ENCODE measurements at places on chromosomes 3 and 15.

- no peak for DNase-seq
These were observed 55.7 kb upstream of the GATA2 start for GRCh38 chr3:128548426-128549282.

DNA sequence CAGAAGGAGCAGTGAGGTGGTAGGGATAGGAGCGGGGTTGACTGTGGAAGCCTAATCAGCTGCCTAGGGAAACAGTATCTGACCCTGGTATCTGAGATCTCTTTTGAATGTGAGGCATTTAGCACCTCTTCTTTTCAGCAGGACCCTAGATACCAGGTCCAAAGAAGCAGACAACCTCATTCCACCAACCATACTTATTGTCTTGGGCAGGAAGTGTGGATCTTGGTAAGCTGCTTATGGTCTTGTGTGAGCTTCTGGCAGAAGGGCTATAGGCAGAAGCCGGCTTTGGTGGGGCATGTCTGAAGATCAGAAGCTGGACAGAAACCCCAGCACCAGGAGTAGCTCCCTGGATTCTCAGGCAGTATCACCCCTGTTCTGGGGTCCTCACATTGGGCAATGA lies 65.6 kb downstream of the TIPARP start:
- DNase-seq, result no peak

- no peak for DNase-seq
These were observed 11.4 kb downstream of the CD86 start for GRCh38 chr3:122066331-122067213.

- no peak for DNase-seq
These were observed 180.7 kb downstream of the TLE3 start for GRCh38 chr15:69917056-69917455.

GRCh38 chr3:159831466-159831865 lies 157.2 kb upstream of the IL12A start:
- no peak for DNase-seq

DNA sequence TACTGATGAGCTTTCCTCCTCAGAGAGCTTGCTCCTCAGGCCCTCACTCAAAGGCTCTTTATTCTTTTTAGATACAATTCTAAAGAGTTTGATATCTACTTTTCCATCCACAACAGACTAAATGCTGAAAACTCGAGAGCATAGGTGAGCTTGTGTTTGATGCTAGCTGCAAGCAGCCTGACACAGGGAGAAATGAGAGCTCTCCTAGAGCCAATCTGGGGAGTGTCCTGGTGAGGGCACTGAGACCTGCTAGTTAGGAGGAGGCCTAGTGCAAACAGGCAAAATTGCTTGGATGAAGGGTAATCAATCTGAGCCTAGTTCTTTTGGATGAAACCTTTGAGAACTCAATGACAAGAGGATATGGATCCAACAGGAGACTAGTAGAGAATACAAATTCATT lies 300.8 kb downstream of the ZBTB20 start:
- no peak for DNase-seq

GRCh38 chr3:150342896-150343467 lies 65.1 kb upstream of the TSC22D2 start:
- no peak for DNase-seq

DNA sequence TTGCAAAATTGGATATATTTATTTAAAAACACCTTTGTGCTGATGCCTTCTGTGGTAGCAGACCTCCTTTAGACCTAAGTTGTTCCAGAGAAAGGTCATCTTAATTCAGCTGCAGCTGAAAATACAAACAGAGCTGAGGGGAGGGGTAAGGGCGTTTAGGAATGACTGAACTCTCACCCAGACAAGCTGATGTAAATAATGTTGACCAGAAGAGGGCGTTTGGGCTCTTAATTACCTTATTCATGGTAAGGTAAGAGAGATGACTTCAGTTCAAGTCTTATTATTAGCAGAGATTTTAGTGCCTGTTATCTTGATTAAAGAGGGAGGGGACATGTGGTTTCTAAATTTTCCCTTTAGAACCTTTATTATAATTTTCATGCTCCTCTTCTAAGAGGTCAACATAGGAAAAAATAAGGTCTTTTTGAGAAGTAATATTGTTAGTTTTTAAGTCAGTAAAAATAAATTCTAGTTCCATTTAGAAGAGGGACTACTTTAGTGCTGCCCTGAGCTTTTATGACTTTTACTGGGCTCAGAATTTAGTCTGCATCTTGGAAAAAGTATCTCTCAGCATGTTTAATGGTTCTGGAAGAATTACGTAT lies 46.3 kb downstream of the GPR171 start:
- no peak for DNase-seq

DNA sequence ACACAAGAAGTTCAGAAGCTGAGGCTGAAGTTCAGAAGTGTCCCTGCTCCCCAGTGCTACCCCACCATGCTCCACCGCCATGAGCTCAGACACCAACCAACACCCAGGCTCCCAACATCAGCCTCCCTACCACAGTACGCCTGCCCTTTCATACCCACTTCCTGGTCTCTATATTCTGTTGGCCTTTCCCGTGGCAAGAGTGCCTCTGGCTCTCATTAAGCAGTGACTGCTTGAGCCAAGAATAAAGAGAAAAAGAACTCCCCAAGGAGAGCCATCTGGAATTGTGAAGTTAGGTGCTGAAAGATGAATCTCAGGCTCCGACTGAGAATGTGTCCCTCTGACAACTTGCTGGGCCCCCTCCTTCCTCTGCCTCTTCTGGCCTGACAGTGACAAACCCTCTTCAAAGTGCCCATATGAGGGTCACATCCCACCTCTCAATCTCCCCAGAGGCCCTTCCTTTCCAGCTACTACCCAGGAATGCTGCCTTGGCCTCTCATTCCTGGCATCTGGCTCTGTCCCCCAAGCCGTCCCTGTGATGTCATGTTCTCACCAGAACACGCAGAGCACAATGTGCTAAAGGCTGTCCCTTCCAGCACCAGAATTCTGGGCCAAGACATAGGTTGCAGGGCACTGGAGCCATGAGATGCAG lies 306.8 kb downstream of the NTRK3 start:
- no peak for DNase-seq

- no peak for DNase-seq
These were observed 29.1 kb downstream of the SEMA3G start for GRCh38 chr3:52415800-52416199.

GRCh38 chr15:69524296-69524695 lies 71.7 kb downstream of the RPLP1 start:
- DNase-seq, result no peak

DNA sequence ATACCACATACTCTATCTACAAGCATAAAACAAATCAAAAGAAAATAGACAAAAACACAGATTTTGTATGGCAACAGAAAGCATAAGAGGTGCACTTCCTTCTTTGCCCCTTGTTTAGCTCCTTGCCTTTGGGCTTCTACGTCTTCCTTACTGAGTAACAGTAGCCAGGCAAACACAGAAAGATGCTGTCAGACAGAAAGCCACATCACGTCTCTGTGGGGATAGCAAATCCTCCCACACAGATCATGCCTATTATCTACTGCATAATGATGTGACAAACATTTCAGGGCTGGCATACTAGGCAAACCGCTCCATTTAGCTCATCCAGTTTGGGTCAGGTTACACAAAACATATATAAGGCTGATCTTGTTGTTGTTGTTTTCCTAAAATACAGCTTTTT lies 92.7 kb downstream of the BOC start:
- DNase-seq, result no peak

- DNase-seq, result no peak
These were observed 12.1 kb downstream of the GALNT15 start for GRCh38 chr3:16186565-16186964.

DNA sequence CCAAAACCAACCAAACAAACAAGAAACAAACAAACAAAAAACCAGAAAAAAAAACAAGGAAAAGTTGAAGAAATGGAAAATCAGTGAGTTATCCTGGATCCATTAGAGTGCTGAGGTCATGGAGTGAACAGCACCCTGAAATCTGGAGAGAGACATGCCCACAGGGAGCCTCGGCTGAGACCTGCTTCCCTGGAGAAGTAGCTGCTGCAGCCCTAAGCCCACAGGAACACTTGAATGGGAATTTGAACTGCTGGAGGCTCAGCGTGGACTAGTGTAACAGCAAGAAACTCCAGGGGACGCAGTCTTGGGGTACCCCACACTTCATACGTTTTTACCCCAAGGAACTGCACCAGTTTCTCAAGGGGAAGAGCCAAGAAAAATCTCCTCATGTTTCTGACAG lies 144.1 kb upstream of the UBE3A start:
- DNase-seq, result no peak

- no peak for DNase-seq
These were observed 1.2 kb downstream of the SIDT1 start for GRCh38 chr3:113533534-113533892.

DNA sequence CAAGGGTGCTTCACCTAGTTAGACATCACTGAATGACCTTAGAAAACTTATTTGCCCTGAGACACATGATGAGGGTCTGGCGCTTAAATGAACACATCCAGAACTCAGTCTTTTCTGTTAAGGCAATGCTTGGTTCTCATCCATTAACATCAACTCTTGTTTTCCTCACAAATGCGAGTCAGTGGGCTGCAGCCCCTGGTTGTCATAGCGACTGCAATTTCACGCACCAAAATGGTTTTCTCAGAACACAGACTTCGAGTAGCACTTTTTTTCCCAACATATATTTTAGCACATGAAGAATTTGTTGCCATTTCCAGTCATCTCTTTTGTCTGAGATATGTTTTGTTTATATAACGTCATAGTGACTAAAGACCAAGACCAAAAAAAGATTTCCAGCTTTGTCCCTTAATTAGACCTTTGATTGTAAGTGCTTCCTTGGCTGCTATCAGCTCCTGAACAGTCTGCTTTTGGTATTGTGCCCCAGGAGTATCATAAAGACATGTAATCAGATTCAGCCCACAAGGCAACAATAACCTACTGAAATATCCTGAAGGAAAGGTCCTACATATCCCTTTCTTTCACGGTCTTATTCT lies 68.5 kb downstream of the GPR176 start:
- DNase-seq, result no peak

DNA sequence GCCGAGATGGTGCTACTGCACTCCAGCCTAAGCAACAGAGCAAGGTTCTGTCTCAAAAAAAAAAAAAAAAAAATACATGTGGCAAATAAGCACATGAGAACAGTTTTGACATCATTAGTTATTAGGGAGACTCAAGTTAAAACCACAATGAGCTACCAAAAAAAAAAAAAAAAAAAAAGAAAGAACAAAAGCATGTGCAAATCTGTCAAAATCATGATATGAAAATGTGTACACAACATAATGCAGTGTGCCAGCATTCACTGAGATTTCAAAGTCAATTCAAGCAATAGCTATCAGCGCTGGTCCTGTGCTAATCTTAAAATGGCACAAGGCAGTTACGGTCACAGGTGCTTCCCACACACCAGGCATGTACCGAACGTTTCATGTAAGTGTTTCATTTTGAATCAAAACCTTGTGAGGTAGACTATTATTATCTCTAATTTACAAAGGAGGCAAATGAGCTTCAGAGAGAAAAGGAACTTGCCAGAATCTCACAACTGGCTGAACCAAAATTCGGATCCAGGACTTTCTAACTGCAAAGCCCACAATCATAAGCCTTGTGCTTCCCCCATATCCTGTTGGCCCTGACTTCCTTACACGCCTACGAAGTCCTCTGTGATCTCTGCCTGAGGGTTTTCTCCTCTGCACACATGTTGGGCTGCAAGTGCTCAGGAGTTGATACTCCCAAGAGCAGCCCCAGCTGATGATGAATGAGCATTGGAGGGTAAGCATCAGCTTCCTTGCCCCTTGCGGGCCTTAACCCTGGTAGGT lies 200.1 kb upstream of the PROK2 start:
- no peak for DNase-seq

GRCh38 chr3:12512534-12513118 lies 28.3 kb downstream of the TSEN2 start:
- no peak for DNase-seq

GRCh38 chr3:15860014-15860934 lies 62.5 kb upstream of the ANKRD28 start:
- DNase-seq, result no peak

DNA sequence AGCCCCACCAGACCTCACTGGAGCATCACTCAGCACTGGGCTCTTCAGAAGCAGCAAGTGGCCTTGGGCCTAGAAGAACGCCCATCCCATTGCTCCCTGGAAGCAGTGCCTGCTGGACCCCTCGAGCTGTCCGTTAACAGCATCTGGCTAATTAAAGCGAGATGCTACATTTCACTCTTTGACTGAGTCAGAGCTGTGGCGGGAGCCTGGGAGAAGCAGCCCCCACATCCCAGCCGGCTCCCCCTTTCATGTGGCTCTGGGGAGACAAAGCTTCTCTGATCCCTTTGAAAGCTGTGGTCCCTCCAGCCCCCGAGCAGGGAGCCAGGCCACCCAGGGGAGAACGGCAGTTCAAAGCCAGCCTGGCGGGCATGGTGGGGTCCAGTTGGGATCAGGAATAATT lies 103.7 kb downstream of the MEGF11 start:
- no peak for DNase-seq

DNA sequence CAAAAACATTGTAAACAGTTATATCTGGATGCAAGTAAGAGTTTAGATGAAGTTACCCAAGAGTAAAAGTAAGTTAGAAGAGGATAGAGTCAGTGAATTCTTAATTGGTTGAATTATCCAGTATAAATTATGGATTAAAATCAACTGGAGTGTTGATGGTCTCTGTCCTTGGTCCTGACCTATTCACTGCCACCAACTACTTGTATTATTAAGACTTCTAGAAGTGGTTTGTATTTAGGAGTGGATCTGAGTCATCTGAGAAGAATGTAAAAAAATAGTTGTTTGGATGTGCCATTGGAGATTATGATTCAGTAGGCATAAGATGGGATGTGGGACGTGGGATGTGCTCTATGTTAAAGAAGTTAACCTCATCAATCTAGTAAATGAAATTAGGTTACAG lies 86.4 kb downstream of the SYNPR start:
- DNase-seq, result no peak
